ENCODE measurements at places on chromosomes 11 and 22.

DNA sequence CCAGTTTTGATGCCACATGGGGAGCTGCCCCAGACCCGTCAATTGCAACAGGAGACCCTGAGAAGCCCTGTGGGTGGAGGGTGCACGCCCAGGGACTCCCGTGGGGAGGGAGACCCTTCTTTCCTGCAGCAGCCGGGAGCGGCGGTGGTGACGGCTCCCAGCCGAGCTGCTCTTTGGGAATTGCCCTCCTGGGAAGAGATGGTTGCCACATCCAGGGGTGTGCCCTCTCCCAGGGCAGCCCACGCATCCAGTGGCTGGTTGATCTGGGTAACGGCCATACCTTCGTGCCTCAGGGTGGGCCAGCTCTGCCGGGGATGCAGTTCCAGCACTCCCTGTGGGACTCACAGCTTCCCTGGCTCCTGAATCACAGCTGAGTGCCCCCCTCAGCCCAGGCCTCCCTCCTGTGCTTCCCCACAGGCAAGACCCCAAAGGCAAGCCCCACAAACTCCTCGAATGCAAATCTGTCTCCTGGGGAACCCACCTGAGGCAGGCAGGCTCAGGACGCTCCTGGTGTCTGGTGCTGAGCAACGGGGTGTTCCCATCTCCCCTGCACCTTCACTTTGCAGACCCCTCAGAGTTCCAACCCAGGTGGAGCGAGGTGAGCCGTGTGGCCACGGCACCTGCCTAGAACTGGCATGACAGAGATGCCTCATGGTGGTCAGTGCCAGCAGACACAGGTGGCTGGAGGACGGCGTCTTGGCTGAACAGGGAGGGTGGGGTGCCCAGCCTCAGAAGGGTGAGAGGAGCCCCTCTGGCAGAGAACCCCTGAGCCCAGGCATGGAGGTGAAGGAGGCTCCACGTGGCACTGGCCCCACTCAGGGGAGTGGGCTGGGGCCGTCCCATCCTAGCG, 1027.4 kb downstream of the BRD1 start:
- no peak for DNase-seq

GRCh38 chr11:103397369-103397768, 288.1 kb downstream of the DYNC2H1 start:
- DNase-seq = no peak

DNA sequence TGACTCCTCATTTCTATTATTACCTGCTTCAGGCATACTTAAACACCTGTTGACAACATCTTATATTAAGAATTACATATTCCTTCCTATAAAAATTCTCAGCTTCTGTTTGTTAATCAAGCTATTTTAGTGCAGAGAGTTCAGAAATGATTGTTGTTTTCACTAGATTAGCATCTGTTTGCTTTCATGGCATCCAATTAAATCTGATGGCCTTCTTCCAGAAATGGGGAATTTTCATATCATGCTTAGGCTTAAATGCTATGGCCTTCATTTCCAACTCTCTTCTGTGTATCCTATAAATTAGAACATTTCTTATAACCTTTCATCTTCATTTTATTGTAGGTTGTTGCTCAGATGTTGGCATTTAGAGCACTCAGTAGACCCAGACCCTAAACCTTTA, 180.0 kb downstream of the WNT11 start:
- no peak for DNase-seq

GRCh38 chr22:22058633-22059290, 76.2 kb upstream of the TOP3B start:
- no peak for DNase-seq

DNA sequence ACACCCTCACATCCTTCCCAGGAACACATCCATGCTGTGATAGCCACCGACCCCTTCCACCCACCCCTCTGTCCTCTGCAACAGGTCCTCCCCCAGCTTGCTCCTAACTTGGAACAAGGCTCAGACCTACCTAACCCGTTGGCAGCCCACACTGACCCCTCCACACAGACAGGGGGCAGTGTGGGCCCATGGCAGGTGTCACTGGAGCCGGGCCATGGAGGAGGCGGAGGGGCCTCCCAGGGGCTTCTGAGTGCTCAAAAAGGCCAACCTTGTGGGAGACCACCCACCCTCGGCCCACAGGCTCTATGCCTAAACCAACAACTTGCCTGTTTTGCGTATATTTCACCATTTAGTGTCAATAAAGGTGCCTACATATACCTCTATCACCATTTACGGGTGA, 57.0 kb downstream of the CERK start:
- peak; percentile 32 for DNase-seq

DNA sequence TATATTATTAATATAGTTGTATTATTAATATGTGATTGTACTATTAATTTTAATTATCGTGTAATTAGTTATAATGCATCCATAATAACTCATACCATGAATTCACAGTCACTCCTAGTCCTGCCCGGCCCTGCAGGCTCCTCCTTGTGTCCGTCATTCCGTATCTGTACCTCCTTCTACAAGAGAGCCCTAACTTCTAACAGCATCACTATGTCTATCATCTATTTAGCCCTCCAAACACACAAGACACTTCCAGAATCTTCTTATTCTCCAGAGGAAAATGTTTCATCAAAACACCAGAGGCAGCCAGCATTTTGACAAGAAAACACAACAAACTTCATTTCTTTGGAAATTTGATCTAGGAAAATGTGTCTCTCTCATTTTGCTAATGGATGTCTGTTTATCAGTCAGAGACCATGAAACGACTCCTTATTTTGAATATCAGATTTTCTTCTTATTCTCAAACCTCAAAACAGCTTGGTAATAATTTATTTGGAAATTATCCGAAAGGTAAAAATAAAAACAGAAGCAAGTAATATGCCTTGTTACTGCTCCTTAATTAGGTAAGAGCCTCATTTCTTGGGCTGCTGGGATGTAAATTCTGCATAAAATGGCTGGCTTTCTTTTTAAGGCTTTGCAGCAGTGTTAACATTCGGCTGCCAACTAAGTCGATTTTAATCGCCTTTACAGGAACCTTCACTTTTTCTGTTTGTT, 23.1 kb upstream of the SEPTIN5 start:
- no peak for DNase-seq

- DNase-seq = no peak
Observed at GRCh38 chr22:32323513-32324164, 34.0 kb upstream of the RFPL3 start.

DNA sequence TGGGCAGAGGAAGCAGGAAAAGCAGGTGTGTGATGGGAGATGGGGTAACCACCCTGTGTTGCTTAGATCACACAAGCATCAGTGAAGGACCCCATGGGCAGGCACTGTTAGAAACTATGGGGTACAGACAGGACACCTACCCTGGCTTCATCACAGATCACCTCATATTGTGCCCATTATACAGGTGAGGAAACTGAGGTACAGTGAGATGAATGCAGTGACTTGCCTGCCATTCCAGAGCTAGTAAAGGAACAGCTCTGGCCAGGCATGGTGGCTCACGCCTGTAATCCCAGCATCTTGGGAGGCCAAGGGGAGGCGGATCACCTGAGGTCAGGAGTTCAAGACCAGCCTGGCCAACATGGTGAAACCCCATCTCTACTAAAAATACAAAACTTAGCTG, 5.9 kb upstream of the MARK2 start:
- no peak for DNase-seq

GRCh38 chr11:5625281-5625680, 480 bp downstream of the TRIM34 start:
- DNase-seq = no peak

DNA sequence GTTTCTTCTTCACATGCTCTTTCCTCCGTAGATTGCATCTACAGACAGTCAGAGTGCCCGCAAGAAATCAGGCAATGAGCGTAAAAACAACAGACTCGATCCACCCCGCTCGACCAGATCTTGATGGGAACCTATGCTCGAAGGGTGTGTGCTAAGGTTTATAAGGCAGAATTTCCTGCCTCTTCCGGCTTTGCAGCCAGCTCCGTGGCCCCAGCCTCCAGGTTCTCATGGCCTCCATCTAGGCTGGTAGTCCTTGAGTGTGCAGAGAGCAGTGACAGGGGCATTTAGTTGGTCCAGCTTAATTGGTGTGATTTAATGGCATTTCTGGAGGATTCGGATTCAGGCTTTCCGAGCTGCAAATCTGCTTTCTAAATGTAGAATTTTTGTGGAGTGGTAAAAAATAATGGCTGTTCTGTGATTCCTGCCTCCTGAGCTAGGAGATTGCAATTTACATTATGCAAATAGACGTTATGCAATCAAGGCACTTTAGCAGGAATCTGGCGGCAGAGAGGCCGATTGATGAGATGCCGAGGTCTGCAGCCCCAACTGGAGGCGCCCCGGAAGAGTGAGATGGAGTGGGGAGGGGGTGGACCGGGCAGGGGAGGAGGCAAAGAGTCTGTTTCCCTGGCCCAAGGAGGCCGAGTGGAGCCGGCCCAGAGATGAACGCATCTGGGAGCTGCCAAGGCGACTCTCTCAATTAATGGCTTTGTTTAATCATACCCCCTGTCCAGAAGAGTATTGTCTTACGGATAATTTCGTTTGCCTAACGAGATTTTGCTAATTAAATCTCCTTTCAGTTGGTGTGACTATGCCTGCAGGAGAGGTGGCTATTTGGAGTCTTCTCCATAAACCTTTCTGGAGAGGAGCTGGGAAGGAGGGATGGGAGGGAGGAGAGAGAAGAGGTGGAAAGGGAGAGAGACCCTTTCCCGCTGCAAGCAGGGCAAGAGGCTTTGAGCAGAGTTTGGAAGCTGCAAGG, 75.3 kb downstream of the PKNOX2 start:
- peak; percentile 77 for DNase-seq

- no peak for DNase-seq
Observed at GRCh38 chr11:66336234-66337102, at the start of gene RIN1. RIN1 (minus strand) TSS chr11:66336434; CDS start chr11:66336402, 32 bp downstream.

GRCh38 chr11:7890417-7891172, 40.5 kb downstream of the OR10A6 start:
- DNase-seq = no peak

GRCh38 chr11:73957654-73958361, 7.0 kb downstream of the DNAJB13 start:
- no peak for DNase-seq

GRCh38 chr22:22735695-22736611, 91.5 kb downstream of the GGTLC2 start:
- no peak for DNase-seq

DNA sequence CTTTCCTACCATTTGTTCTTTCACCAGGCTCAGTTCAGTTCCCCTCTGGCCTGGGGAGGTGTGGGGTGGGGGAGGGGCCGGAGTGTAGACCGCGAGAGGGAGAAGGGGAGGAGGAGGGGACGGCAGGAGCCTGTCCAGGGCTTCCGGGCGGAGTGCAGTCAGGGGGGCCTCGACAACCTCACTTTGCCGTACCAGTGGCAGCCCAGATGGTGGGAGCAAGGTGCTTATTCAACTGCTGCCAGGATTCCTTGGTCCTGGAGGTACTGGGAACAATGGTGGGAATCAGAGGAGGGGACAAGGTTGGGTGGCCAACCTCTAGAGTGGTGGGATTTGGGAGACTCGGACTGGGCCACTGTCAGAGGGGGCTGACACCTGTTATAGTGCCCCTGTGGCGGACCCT, 1.2 kb downstream of the BACE1 start:
- no peak for DNase-seq

DNA sequence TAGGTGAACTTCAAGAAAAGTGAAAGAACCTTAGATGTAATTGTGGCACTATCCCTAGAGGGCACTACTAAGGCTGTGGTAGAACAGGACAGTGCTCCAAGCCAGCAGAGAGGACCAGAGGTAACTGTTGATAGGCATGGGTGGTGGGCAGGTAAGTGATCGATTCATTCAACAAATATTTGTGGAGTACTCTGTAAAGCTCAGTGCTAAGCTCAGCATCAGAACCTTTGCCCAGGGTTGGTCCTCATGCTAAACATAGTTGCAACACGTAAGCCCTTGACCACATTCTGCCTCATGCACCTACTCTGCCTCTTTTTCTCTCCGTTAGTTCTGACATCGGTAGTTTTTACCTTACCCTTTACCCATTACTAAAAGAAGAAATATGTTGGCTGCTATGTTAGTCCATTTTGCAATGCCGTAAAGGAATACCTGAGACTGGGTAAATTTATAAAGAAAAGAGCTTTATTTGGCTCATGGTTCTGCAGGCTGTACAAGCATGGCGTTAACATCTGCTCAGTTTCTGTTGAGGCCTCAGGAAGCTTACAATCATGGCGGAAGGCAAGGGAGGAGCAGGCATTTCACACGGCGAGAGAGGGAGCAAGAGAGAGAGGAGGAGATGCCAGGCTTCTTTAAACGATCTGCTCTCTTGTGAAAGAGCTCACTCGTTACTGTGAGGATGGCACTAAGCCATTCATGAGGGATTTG, 18.4 kb upstream of the NNMT start:
- DNase-seq = no peak

DNA sequence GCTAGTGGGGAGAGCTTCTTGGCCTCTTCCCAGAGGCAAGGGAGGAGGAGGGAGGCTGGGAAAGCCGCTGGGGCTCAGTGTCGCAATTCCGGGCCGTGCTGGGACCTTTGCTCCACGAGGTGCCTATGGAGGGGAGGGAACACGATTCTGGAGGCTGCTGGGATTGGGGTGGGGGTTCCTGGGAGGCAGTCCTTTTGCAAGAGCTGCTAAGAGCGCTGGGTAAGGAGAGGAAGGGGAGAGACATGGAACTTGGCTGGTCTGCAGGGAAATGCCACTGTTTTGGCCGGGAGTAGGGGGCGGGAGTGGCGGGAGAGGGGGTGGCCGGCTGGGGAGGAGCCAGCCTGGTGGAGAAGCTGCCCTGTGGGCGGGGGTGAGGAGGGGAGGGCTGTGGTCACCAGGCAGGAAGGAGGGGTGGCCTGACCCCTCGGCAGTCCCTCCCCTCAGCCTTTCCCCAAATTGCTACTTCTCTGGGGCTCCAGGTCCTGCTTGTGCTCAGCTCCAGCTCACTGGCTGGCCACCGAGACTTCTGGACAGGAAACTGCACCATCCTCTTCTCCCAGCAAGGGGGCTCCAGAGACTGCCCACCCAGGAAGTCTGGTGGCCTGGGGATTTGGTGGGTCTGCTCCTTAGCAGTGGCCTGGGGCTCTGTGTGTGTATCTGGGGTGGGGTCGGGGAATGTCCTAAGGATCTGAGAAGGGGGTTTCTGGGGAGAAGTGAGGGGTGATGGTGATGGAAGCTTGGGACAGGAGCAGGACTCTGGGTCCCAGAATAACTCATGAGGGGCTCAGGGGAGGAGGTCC, at the start of gene NR1H3:
Gene NR1H3, plus strand, starts transcription at position 480 of the 800 bp plus-strand sequence. CDS start 1,221 bp downstream, outside the sequence.
- DNase-seq = peak; percentile 18

DNA sequence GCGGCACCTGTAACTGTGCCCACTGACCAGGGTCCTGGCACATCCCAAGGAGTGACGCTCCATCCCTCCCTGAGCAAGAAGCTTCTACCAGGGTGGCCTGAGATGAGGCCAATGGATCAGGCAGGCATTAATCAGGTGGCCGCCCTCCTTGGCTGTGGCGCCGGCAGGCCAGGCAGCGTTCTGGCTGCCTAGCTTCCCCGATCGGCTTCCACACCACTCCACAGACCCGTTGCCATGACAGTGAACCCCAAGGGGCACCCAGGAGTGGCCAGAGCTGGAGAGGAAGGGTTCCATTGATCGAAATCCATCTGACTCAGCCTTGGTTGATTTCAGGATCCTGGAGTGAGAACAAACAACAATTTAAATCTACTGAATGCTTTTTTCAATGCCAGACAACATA, 20.5 kb downstream of the LRRC55 start:
- DNase-seq = no peak

GRCh38 chr11:79294845-79295731, 145.7 kb downstream of the TENM4 start:
- no peak for DNase-seq

Data from NCI-H526 (cell line).